ENCODE measurements at places on chromosomes 12 and 14.

DNA sequence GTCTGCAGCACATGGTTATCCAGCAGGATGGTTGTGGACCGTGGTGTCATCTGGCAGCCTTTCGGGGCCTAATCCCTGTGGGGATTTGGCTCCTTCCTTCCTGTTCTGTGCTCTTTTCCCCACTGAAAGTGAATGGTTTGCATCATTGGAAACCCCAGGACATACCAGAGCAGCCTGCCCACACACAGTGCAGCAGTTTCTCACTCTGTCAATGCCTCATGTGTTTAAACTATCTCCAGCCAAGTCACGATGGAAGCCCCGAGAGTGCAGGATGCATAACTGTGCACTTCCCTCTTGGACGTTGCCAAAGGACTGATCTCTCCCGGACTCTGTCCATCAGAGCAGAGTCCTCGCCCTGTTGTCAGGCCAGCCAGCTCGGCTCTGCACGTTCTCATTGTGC is 29.0 kb upstream of the AMN start:
- DNase-seq: no peak

DNA sequence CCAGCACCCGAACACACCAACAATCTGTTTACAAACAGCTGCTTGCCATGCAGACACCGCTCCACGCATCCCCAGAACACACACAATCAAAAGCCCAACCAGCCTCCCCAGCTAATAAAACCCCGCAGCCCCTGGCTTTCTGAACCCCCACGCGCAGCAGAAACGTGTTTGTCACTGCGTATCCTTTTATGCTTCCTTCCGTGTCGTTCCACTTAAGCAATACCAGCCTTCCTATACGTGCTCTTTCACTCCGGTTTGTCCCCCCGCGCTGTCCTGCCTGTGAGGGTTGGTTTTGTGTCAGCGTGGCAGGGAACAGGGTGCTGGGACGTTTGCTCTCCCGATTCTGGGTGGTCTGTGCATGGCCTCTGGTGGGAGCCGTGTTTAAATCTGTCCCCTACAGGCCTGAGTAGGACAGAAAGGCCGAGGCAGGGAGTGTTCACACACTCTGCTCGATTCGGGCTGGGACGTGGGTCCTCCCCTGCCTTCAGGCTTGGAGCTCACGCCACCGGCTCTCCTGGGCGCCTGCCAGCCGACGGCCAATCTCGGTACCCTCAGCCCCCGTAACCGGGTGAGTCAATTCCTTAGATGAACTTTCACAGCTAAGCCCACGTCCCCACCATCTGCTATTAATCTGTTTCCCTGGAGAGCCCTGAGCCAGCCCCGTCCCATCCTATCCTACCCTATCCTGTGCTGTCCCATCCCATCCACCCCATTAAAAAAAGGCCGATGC is 60.0 kb downstream of the NOC4L start:
- DNase-seq: no peak

- no peak for DNase-seq
Measured at GRCh38 chr12:50326590-50327284, 43.4 kb upstream of the LIMA1 start.

GRCh38 chr12:121301876-121302275 is 5.4 kb upstream of the CAMKK2 start:
- no peak for DNase-seq

- DNase-seq: no peak
Measured at GRCh38 chr12:54134850-54135249, 53.9 kb downstream of the SMUG1 start.

DNA sequence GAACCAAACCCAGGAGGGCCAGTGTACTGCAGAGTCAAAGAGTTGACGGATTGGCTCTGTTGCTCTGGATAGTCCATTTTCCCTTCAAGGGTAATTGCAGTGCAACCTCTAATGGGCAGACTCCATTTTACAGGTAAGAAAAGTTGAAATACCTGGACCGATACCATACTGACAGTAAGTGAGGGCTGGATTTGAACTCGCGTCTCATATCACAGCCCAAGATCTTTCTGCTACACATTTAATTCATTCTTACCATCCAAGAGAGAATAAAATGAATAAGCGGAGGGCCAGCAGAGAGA is 356 bp upstream of the ZC3H14 start:
- DNase-seq: no peak

GRCh38 chr14:63642656-63643382 is 1.1 kb upstream of the WDR89 start:
- DNase-seq: no peak

GRCh38 chr14:53932966-53933365 is 23.7 kb downstream of the BMP4 start:
- no peak for DNase-seq

- no peak for DNase-seq
Measured at GRCh38 chr12:29035112-29035511, 114.0 kb upstream of the FAR2 start.

- no peak for DNase-seq
Measured at GRCh38 chr12:109561711-109562030, 11.6 kb downstream of the MMAB start.

- peak; percentile 70 for DNase-seq
Measured at GRCh38 chr12:12645485-12645884, 33.8 kb downstream of the CREBL2 start.

DNA sequence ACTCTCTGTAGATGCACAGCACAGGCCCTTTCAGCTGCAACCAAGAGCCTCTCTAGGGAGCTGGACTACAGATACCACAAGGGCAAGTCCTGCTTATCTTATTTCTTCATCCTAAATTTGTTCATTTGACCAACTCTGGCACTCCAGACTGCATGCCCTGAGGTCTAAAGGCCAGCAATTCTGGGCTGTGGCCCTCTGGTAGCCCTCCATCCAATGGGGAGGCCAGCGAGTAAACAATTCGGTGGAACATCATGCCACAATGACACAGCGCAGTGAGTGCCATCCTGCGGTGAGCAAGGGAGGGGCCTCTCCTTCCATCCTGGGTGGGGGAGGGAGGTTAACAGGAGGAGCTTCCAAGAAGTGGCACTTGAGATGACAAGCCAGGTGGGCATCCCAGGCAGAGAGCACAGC is 652 bp upstream of the SELPLG start:
- DNase-seq: peak; percentile 54

- DNase-seq: no peak
Measured at GRCh38 chr14:96165493-96166436, 38.9 kb upstream of the BDKRB2 start.

DNA sequence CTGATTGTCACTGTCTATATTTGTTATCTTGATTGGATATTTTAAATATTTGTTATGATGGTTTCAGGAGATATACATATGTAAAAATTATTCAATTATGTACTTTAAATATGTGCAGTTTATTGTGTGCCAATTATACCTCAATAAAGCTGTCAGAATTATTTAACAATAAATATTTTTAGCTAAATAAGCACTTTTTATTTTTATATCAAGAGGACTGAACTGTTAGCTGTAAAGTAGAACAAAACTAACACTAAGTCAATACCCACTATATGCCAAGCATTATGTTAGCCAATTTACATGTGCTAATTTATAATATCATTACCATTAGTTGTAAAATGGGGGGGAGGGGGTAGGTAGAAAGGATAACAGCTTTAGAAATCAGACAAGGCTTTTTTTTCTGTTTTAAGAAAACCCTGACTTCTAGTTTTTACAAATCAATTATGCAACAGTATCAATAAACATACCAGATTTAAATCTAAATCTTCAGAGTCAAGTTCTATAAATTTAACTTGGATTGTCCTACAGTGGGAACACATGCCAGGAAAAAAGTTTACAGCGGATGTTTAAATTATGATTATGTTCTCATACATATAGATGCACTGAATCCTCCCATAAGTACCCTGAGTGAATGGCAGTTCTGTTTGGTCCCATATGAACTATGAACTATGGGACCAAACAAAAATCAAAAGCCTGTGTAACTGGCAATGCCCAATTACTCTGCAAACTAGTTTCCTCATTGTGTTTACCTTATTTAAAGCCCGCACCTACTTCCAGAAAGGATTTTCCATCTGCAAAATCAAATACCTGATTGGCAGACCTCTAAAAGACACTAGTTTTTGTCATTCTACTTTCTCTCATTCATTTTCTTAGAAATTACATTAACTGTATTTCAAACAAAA is 2.8 kb downstream of the RALGAPA1 start:
- no peak for DNase-seq

- DNase-seq: no peak
Measured at GRCh38 chr14:96754845-96755184, 42.4 kb upstream of the VRK1 start.

GRCh38 chr14:50529288-50530179 is 2.8 kb downstream of the MAP4K5 start:
- DNase-seq: no peak

DNA sequence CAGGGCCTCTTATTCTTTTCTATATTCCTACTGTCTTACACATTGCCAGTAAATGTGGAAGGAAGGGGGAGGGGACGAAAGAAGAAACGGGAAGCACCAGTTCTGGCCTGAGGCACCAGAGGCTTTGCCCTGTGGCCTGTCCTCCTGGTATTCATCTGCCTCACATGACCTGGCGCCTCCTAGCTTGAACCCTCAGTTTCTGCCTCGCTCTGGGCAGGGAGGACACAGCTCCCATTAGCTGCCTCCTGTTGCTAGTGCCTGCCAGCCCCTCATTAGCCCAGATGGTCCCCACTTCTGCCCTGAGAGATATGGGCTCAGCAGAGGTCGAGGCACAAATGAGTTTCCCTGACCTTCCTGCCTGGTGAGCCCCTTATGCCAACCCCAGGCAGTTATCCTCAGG is 3.0 kb upstream of the PLEKHG6 start:
- no peak for DNase-seq

GRCh38 chr14:33668066-33668465 is 282.8 kb downstream of the EGLN3 start:
- no peak for DNase-seq

DNA sequence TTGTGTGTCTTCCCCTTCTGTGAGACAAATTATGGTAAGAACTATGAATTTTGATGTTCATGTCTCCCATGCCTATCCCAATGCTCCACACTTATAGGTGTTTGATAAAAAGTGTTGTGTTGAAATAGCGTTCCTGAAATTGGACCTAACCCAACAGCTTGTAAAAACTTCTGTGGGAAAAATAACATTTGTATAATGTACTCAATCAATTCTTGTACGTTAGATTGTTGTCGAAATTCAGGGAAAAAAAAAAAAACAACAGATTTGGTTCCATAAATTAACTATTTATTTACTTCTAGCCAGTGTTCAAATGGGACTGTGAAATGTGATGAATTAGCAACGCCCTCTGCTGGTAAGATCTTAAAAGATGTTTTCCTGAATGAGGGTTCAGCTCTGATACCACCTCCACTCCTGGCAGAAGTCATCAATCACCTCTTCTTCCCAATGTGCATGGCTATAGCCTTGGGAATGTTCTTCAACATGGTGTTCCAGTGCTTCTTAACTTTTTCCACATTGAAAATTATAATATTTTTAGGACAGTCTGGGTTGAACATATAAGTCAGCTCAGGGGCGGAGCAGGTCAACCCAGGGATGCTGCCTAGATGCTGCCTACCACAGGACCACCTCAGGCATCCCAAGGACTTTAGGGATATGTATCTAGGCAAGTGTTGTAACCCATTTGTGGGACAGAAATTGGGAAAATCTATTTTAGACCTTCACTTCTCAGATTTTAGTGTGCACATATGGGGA is 170.6 kb downstream of the OTOGL start:
- DNase-seq: no peak

GRCh38 chr14:36823651-36824050 is 162.0 kb downstream of the PAX9 start:
- DNase-seq: no peak

DNA sequence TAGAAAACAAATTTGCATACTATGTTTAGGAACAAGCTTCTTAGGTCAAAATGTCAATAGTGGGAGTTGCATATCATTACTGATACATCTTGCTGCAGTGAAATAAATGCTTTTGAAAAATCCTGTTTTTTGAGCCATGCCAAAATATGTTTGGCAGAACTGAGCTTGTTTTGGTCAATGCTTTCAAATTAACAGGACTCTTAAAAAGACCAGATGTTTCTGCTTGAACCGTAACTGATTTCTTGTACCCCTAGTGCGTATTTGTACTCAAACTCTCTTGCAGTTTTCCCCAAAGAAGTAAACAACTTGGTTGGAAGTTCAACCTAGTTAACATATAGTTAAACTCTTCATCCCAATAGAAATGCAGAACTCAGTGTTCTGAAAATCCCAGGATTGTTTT is 3.4 kb downstream of the TRHDE start:
- no peak for DNase-seq

DNA sequence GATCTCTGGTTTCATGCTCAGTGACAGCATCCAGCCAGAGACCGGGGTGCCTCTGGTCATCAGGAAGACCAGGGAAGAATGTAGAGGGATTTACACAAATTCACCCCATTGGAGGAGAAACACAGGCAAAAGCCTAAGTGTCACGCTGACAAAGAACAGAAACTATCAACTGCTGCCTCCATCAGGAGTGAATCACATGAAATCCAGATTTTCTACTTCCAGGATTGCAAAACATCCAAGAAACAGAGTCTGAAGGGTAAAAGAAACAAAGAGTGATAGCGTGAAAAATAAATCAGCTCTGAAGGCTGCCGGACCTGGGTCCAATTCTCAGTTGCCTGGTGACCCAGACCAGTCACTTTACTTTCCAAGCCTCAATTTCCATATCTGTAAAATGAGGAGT is 136.1 kb upstream of the MAP1LC3B2 start:
- no peak for DNase-seq
